ENCODE measurements at places on chromosomes 16 and 17.

GRCh38 chr17:55742272-55743102 is 8.4 kb upstream of the PCTP start:
- DNase-seq = no peak

GRCh38 chr17:82839617-82840292 is at the start of gene ZNF750:
TSS of gene ZNF750 (minus strand) at chr17:82840022. CDS start at chr17:82832454, 7,568 bp downstream.
- no peak for DNase-seq

DNA sequence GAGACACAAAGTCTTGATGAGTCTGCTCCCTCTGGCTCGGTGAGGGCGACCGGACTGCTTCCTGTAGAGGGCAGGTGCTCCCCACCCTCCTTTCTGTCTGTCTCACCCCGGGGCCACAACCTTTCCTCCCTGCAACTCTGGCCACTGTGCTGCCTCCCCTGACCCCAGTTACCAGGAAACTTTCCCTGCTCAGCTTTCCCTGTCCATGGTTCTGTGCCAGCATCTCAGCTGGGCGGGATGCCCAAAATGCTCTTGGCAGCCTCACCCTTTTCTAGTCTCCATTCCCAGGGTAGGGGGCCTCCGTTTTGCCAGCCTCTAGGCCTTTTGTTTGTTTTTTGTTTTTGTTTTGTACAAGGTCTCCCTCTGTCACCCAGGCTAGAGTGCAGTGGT is 1.4 kb downstream of the PLD2 start:
- no peak for DNase-seq

DNA sequence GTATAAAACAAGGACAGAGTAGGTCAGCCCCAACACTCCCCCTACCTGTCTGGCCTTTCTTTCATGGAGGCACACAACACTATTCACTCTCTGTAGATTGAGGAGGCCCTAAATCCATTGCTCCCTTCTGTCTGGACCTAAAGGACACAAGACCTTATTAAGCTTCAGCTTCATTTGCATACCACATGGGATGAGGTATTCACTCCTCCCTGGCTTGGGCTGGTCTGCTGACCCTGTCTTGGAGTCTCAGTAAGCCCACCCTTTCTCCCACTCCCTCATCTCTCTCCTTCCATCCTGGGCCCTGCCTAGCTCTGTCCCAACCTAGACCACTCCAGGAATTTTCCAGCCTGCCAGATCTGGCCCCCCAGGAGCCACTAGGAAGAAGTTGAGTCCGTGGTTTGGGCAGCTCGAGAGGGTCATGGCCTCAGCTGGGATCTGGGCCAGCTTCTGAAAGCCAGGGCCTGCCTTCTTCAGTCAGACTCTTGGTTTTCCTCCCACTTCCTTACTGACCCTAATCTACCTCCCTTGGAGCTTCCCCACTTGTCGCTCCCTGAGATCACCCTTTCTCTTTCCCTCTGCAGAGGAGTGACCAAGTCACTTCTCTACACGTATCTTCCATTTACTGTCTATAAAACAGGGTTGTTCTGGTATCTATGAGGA is 6.5 kb upstream of the LLGL1 start:
- DNase-seq = no peak

DNA sequence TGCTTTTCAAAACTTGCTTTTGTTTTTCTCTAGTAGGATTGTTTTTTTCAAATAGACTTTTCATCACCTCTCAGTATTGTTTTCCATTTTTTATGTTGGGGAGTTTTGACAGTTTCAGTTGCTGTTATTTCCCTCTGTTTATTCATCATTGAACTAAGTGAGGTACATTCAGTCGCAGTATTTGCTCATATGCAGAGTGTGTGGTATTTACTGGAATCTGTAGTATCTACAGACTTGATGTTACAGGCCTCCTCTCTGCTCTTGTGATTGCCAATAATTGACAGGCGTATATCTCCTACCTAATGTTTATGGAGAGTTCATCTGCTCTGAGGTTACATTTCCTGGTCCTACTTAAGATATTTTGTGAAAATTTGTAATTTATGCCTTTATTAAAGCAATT is 49.6 kb downstream of the COX10 start:
- DNase-seq = no peak

- DNase-seq = no peak
These were observed 292.2 kb downstream of the TOX3 start for GRCh38 chr16:52254746-52255145.

DNA sequence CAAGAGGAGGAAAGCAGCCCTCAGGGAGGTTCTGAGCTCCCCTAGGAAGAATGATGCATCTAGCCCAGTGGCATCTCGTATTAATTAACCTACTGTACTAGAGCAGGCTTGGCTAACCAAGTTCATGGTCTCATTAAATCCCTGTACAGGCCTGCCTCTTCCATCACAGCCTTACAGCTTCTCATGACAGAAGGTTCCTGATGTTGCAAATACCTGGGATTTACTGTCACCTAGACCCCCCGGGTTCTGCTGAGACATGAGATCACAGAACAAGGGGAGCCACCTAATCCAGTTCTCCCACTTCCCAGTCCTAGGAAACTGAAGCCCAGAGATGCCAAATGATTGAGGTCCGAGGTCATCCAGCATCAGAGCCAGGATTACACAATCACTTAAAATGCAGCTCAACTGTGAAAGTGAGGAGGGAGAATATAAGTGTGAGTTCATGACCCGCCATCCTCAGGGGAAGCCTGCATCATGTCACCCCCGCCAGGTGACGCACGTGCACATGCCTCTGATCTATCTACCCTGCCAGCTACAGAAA is 23.9 kb downstream of the ACLY start:
- DNase-seq = no peak

- no peak for DNase-seq
These were observed 198.6 kb downstream of the AATF start for GRCh38 chr17:37147301-37147812.

- DNase-seq = no peak
These were observed 8.8 kb downstream of the NFATC3 start for GRCh38 chr16:68093816-68094613.

DNA sequence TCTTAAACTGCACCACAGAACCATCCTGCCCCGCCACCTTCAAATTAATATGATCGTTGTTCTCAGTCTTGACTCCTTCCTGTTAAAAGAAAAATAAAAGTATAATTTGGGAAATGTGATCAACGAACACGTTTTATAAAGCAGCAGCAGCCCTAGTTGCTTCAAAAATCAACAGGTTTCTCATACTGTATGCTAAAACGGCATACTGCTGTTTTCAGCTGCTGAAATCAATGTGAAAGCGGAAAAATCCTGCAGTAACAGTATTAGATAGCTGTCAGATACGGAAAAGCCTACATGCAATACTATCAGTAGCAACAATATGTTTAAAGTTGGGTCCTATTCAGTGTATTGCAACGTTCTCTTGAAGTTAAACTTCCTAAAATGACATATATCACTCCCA is 1.6 kb downstream of the SUMO2 start:
- no peak for DNase-seq

- no peak for DNase-seq
These were observed 2.7 kb upstream of the CES1 start for GRCh38 chr16:55835581-55835980.

- DNase-seq = no peak
These were observed 25.6 kb downstream of the RNF135 start for GRCh38 chr17:30996486-30996885.

DNA sequence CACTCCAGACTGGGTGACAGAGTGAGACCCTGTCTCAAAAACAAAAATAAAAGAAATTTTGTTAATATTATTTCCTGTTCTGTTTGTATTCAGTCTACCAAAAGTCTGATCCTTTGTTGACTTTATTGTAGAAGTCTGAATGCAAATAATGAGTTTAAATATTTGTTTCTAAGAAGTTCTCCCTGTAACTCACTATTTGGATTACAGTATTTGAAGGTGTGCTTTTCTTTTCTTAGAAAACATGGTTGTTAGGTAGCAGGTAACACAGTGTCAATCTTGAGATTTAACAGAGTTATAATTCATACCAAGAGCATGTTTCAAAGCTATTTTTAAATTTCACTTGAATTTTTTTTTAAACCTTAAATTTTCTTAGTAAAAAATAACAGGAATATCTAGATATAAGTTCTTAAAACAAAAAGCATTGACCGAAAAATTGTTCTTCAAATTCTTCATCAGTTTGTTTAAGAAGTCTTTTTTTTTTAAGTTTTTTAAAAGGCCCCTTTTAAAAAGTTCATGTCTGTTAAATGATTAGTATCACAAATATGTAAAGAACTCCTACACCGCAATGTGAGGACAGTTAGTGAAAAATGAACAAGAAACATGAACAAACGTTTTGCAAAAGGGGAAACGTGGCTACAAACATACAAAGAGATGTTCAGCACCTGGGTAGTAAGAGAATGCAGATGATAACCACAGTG is 35.0 kb downstream of the GAN start:
- no peak for DNase-seq

- DNase-seq = no peak
These were observed 11.2 kb downstream of the METRNL start for GRCh38 chr17:83090444-83091256.

GRCh38 chr16:56192986-56193945 is 2.0 kb downstream of the GNAO1 start:
- DNase-seq = no peak

DNA sequence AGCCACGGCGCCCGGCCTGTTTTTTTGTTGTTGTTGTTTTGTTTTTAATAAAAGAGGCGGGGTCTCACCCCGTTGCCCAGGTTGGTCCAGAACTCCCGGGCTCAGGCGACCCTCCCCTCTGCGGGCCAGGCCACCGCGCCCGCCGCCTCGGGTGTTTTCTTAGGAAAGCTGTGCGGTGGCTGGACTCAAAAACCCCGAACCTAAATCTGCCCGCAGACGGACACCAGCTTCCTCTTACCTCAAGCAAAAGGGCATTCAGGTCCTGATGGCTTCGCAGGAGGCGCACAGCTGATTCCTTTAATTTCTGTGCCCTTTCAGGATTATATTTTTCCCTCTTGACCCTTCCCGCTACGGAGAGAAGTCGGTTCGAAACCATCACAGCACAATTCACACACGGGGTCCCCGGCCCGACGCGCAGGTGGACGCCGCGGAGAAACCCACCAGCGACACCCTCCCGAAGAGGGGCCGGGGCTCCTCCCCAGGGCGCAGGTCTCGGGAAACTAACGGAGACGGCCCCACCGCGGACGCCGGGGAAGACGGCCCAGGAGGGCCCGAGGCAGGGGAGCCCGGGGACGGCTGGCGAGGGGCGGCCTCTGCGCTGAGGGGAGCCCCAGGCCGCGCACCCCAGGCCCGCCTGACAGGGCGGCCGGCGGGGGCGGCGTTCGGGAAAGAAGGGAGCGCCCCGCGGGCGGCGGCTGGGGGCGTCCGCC is 653 bp downstream of the FANCA start:
- DNase-seq = no peak

GRCh38 chr16:75114179-75114945 is 2.2 kb downstream of the LDHD start:
- no peak for DNase-seq

DNA sequence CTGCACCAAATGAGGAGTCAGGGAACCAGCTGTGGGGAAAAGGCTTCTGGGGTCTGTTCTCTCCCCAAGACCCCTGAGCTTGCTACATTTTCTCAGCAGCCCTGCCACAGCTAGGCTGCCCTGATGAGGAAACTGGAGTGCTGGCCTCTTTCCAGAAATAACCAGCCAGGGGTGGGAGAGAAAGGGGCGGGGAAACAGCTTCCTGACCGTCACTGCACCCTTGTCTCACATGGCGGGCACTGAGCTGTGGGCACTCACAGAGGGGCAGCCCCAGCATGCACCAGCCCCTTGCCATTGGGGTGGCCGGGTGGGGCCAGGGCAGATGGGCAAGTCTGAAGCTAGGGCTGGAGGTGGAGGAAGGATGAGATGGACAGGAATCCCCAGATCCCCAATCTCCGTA is 2.9 kb downstream of the SRL start:
- DNase-seq = no peak

DNA sequence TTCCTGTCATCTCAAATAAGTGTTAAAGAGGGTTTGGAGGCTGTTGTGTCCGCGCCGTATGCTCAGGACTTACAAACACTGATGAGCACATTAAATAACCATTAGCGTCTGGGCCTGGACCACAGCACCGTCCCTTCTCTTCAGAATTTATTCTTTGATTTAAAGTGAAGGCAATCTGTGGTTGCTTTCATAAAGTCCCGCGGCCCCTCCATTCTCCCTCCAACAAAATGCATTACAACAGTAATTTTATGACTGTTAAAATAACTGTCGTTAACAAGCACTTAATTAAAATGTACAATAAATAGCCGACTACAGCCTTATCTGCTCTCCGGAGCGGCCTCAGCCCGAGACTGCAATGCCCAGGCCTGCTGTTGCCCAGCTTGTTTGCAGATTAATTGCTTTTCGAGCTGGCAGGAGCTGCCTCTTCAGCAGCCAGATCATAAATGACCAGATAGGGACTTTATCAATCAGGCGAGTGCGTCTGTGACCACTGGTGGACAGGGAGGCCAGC is 30.6 kb upstream of the IRX3 start:
- no peak for DNase-seq

- DNase-seq = no peak
These were observed 15.7 kb upstream of the RPL38 start for GRCh38 chr17:74187761-74188160.

GRCh38 chr17:66578781-66579489 is 256.0 kb upstream of the CACNG5 start:
- no peak for DNase-seq

DNA sequence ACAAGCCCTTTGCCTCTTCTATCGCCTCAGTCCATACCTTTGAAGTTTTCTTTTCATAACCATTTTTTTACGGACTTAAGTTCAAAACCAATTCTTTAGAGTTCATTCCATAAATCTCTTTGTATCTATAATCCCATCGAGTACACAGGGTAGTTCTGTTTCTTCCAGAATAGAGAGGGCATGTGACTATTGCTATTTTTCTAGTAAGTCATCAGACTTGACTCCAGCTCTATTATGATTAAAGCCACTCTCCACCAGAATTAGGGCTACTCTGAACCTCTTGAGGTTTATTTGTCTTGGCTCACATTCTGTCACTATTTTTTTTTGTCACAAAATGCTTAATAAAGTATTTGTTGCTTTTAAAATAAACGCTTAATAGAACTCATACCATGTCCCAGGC is 191.9 kb upstream of the AXIN2 start:
- DNase-seq = no peak

DNA sequence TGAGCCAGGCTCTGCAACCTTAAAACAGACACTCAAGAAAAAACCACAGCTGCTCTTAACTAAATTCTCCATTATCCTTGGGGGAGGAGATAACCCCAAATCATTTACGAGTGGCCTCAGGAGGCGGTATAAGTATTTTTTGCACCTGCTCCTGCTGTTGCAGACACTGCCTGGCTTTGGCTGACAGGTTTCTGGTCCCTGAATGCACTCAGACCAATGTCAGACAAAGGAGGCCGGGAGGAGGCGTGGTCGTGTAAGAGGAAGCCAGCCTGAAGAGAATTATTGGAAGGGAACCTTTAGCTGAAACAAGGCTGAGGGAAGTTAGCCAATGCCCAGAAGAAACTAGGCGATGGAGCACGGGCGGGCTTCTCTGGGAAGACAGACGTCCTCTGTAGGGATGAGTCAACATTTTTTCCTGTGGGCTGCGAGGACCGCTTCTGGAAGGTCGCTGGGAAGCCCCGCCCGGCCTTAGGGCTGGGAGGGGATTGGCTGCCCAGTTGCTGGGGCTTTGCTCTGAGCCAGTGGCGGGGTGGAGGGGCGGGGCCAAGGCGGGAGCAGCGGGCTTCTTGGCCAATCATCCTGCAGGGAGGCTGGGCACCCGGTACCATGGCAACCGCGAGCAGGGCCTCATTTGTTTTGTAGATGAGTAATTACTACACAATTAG is 82.3 kb downstream of the CCDC182 start:
- peak; percentile 98 for DNase-seq
